Upper lobe of left lung (tissue), 6 donors: ENCODE measurements at places on chromosomes 6 and 20. TPM values are rescaled to one million over a fixed set of nuclear protein-coding genes. Genes with fewer than 3 reads are reported as not detected.

- no peaks in the 10 kb centered on the region for H3K36me3 ChIP-seq
- no peak overlapping the region for H3K27ac ChIP-seq
- DNase-seq = no peak
Measured at GRCh38 chr6:54646069-54646950, 200.3 kb upstream of the FAM83B start.

DNA sequence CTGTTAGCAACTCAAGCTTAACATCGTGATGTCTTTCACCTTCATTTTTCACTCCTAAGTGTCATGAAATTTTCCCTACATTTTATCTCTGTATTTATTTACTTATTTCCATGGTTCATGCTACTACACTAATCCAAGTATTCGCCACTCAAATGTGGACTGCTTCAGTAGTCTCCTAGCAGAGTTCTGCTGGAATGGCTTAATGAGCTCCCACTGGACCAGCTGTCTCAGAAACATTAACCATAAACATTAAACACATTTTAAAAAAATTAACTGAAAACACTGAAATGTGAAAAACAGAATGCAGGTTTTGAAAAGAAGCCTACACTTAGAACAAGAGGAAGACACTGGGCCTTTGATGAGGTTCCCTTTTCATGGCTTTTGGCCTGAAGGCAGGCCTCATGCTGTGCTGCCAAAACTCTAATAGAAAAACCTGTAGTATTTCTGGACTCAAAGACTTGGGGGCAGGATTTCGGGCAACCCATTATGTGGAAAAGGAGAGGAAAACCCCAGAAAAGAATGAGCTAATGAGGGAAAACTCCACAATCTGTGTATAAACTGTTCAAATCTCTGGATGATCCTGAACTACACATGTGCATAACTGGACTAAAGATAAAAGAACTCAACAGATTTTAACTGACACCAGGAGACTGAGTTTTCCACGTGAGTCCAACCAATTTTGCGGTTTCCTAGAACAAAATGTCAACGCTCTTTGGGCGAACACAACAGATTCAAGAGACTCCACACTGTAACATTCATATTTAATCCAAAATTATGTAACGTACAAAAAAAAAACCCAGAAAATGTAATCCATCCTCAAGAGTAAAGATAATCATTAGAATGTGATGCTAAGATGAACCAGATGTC, 33.0 kb downstream of the SAMD3 start:
- H3K27ac ChIP-seq = no peak overlapping the region
- no peaks in the 10 kb centered on the region for H3K27me3 ChIP-seq
- no peaks in the 10 kb centered on the region for H3K4me1 ChIP-seq
- no peaks in the 10 kb centered on the region for H3K36me3 ChIP-seq
- DNase-seq = no peak

GRCh38 chr6:9405369-9405768, 970.0 kb upstream of the SLC35B3 start:
- no peak for DNase-seq
- H3K4me3 ChIP-seq = no peak overlapping the region
- no peaks in the 10 kb centered on the region for H3K4me1 ChIP-seq
- no peaks in the 10 kb centered on the region for H3K36me3 ChIP-seq
- H3K27ac ChIP-seq = no peak overlapping the region

DNA sequence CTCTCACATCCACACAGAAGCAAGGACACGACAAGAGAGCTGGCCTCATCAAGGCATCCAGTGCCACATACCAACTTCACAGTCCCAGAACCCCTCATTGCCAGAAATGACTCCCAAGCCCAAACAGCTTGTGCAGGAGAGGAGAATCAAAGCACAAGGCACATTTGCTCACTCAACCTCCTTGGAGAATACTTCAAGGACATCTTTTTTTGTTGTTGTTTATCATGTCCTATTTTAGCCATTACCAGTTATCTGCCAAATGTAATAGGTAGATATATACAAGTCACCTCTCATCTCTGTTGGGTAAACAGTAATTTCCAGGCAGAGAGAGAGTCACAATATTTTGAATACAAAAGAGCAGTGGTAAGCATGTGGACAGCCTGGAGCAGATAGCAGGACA, 47.8 kb downstream of the RTN4IP1 start:
- no peaks in the 10 kb centered on the region for H3K27me3 ChIP-seq
- H3K4me1 ChIP-seq = no peaks in the 10 kb centered on the region
- H3K4me3 ChIP-seq = no peak overlapping the region
- H3K27ac ChIP-seq = no peak overlapping the region
- DNase-seq = no peak

DNA sequence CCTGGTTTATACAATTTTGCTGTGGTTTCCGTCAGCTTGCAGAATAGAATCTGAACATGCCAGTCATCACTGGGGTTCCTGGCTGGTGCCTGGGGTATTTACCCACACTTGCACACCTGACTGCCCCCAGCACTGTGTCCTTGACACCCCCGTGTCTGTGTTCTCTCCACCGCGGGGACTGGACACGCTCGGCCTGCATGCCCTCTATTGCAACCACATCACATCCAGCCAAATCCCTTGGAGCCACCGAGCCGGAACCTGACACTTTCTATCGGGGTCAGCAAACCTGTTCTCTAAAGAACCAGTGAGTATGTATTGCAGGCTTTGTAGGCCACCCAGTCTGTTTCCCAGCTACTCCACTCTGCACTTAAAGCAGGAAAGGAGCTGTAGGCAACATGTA, 527.5 kb downstream of the PRKN start:
- H3K4me1 ChIP-seq = no peaks in the 10 kb centered on the region
- no peak overlapping the region for H3K4me3 ChIP-seq
- H3K36me3 ChIP-seq = no peaks in the 10 kb centered on the region

GRCh38 chr6:3526962-3527650, 70.3 kb upstream of the SLC22A23 start:
- H3K4me3 ChIP-seq = no peak overlapping the region
- H3K27me3 ChIP-seq = no peaks in the 10 kb centered on the region
- H3K36me3 ChIP-seq = no peaks in the 10 kb centered on the region
- no peak for DNase-seq
- no peak overlapping the region for H3K27ac ChIP-seq
- no peaks in the 10 kb centered on the region for H3K4me1 ChIP-seq

DNA sequence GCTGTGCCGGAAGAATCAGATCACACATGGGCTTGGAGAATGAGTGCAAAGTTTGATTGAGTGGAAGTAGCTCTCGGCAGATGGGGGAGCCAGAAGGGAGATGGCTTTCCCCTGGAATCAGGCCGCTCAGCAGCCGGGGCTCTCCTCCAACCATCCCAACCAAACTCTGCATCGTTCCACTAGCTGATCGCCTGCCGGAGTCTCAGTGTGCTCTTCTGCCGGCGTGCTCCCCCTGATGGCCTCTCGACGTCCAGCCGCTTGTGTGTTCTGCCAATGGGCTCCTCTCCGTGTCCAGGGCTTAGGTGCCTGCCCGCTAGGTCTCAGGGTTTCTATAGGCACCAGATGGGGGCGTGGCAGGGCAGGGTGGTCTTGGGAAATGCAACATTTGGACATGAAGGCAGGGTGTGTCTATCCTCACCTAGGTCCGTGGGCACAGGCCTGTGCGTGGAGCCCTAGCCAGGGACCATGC, 4.9 kb upstream of the BIRC7 start:
- no peak overlapping the region for H3K4me3 ChIP-seq
- no peak for DNase-seq
- no peak overlapping the region for H3K27ac ChIP-seq
- H3K27me3 ChIP-seq = no peaks in the 10 kb centered on the region

DNA sequence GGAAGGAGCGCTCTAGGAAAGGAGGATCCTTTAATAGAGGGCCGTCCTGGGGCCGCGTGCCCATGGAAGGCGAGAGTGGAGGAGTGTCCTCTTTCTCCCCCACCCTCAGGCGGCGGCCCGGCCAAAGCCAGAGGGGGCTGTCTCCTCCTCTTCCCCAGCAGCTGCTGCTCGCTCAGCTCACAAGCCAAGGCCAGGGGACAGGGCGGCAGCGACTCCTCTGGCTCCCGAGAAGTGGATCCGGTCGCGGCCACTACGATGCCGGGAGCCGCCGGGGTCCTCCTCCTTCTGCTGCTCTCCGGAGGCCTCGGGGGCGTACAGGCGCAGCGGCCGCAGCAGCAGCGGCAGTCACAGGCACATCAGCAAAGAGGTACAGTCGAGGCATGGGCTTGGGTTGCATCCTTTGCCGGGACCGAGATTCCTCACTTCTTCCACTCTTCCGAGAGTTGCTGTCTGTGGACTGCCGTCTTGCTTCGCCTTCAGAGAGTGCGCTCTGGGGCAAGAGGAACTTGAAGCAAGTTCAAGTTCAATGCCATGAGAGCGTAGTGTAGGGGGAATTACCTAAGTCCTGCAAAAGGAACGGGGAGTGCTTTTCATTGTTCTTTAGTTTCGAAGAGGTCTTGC, at the start of gene LAMA2:
TSS of gene LAMA2 (plus strand) at position 148 of the 621 bp plus-strand sequence. CDS start at position 256, 108 bp downstream.
- H3K27ac ChIP-seq = peak within 1 kb of the TSS; percentile 43
- H3K36me3 ChIP-seq = no peaks in the 10 kb centered on the region
- H3K4me1 ChIP-seq = no peaks in the 10 kb centered on the region
- DNase-seq = peak; percentile 32
- H3K27me3 ChIP-seq = no peaks in the 10 kb centered on the region

GRCh38 chr6:130065609-130066156, 47.3 kb downstream of the L3MBTL3 start:
- H3K27me3 ChIP-seq = no peaks in the 10 kb centered on the region
- peaks cover 5% of the 10 kb centered on the region for H3K36me3 ChIP-seq
- no peaks in the 10 kb centered on the region for H3K4me1 ChIP-seq
- no peak overlapping the region for H3K27ac ChIP-seq

- DNase-seq = no peak
- H3K4me3 ChIP-seq = no peak overlapping the region
- H3K27me3 ChIP-seq = no peaks in the 10 kb centered on the region
- no peaks in the 10 kb centered on the region for H3K36me3 ChIP-seq
- H3K27ac ChIP-seq = no peak overlapping the region
Measured at GRCh38 chr6:119594907-119595306, 245.3 kb upstream of the MAN1A1 start.

DNA sequence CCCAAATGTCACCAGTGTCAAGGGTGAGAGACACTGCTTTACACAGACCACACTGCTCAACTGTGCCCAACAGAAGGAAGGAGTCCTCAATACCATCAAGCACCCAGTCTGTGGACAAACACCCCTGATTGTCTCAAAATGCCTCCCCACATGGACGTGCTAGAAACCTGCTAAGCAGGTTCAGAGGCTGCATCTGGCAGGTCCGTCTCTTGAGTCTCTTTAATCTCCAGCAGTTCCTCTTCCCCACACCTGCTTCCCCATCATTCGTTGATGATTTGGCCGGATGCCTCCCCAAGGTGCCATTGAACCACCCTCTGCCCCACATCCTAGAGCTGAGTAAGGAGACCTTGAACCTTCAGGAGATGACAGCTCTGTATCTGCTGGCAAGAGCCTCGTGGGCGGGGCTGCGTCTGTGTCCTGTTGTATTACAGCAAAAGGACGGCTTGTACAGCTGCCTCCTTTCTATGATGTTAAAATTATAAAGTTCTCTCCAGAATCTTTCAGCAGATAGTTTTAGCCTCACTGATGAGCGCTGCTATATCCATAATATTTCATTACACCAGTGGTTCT, 179.2 kb downstream of the PREX1 start:
- no peak overlapping the region for H3K27ac ChIP-seq
- H3K36me3 ChIP-seq = peaks cover 26% of the 10 kb centered on the region
- H3K4me1 ChIP-seq = no peaks in the 10 kb centered on the region
- H3K4me3 ChIP-seq = no peak overlapping the region
- DNase-seq = no peak

DNA sequence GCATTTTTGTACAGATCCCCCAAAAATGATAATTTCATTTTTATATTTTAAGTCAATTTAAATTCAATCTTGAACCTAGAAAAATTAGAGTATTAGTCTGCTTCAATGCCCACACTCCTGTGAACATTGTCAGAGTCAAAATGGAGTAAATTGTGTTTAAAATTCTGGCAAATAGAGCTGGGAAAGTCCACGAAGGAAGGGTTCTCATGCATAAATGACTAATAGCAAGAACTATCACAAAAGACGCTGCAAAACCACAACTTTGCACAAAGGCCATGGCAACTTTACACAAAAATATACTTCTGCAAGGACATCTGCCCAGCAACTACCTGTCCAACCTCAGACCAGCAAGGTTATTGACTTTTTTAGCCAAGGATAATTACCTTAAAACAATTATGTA, 203.2 kb upstream of the SMLR1 start:
- no peaks in the 10 kb centered on the region for H3K4me1 ChIP-seq
- DNase-seq = no peak
- no peak overlapping the region for H3K27ac ChIP-seq
- H3K36me3 ChIP-seq = no peaks in the 10 kb centered on the region

DNA sequence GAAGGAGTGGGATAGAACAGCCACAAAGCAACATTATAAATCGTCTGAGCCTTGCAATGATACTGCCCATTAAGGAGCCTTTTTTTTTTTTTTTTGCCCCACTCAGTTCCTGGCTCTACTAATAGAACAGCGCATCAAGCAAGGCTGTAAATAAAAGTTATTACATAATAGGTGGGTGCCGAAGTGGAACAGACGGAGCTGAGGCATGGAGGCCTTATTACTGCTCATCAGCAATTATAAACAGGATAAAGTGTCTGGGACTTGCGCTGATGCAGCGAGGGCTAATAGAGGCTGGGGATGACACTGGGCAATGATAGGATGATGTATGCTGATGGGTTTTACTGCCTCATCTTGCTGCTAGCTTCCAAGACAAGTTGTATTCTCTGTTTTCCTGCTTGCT, 272.1 kb downstream of the ZFAND3 start:
- no peaks in the 10 kb centered on the region for H3K36me3 ChIP-seq
- no peak for DNase-seq
- no peak overlapping the region for H3K4me3 ChIP-seq
- H3K27me3 ChIP-seq = no peaks in the 10 kb centered on the region
- no peak overlapping the region for H3K27ac ChIP-seq

GRCh38 chr6:33822575-33823395, 19.0 kb upstream of the MLN start:
- no peak overlapping the region for H3K4me3 ChIP-seq
- no peaks in the 10 kb centered on the region for H3K27me3 ChIP-seq
- H3K36me3 ChIP-seq = no peaks in the 10 kb centered on the region
- DNase-seq = no peak
- H3K27ac ChIP-seq = no peak overlapping the region

MAP7 gene
- 24.0 TPM for total RNA-seq

PRSS16 gene
- total RNA-seq = 17.6 TPM

OR2W1 gene
- not detected for total RNA-seq

MCCD1 gene
- not detected for total RNA-seq

CST5 gene
- not detected for total RNA-seq

PEDS1 gene
- 36.5 TPM for total RNA-seq

CUL7 gene
- total RNA-seq = 20.6 TPM
